ENCODE measurements at places on chromosomes 2 and 18. TPM values are rescaled to one million over a fixed set of nuclear protein-coding genes. Genes with fewer than 3 reads are reported as not detected.

DNA sequence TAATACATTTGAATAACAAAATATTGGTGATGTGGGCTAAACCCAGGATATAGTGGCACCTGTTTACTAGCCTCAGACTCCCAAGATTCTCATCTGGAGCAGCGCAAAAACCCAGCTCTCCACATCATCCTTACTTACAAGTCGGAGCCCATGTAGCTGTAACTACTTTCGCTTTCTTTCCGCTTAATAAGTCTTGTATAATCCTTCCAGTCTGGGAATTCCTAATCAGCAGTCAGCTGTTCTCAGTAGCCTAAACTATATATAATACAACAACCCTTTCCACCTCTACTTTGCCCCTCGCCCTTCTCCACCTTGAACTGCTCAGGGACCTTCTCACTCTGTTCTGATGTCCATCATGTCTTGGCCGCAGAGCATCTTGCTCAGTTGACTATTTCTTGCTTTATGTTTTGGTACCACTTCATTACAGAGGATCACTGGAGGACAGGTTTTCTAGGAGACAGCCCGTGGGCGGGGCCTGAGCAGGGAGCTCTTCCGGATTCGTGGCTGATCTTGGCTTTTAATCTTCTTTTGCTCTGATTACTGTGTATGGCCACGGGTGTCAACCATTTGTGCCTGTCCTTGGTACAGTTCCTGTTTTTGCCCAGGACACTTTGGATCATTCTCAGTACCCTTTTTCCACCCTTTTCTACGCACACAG lies 119.9 kb upstream of the SERTAD2 start:
- H3K27ac ChIP-seq: no peak overlapping the region
- H3K4me3 ChIP-seq: no peak overlapping the region
- no peaks in the 10 kb centered on the region for H3K27me3 ChIP-seq
- no peaks in the 10 kb centered on the region for H3K36me3 ChIP-seq
- no peaks in the 10 kb centered on the region for H3K4me1 ChIP-seq

Gene TSPYL6
- not detected for total RNA-seq

- no peak overlapping the region for H3K27ac ChIP-seq
- no peaks in the 10 kb centered on the region for H3K36me3 ChIP-seq
- H3K4me1 ChIP-seq: no peaks in the 10 kb centered on the region
- DNase-seq: no peak
- no peak overlapping the region for H3K4me3 ChIP-seq
Measured at GRCh38 chr18:25563816-25564683, 212.1 kb upstream of the ZNF521 start.

DNA sequence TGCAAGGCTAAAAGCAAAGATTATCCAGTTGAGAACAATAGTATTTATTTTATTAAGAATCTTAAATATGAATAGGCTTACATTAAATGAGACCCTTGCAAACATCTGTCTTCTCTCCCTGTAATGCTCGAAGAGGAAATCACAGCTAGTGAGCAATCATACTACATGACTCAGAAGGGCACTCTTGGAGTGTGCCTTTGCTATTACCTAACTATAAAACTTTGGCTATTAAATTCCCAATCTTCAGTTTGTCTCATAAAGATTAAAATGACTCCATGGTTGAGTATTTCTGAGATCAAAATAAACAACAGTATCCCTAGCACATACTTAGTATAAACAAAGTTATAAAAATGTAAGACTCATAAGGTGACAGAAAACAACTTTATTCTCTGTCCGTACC lies 296.9 kb downstream of the KCNJ3 start:
- H3K27ac ChIP-seq: no peak overlapping the region
- no peaks in the 10 kb centered on the region for H3K27me3 ChIP-seq
- no peaks in the 10 kb centered on the region for H3K36me3 ChIP-seq
- no peak for DNase-seq

Gene LRP1B
- 0.57 TPM for total RNA-seq

Gene MOCOS
- 12.6 TPM for total RNA-seq

Gene DSC1
- total RNA-seq: 0.11 TPM

- H3K4me1 ChIP-seq: no peaks in the 10 kb centered on the region
- no peak overlapping the region for H3K27ac ChIP-seq
- no peak overlapping the region for H3K4me3 ChIP-seq
Measured at GRCh38 chr2:53530126-53530525, 237.5 kb upstream of the CHAC2 start.

Gene KANSL1L
- total RNA-seq: 47.1 TPM

GRCh38 chr18:36610258-36610657 lies 218.5 kb downstream of the TPGS2 start:
- no peak overlapping the region for H3K27ac ChIP-seq
- no peaks in the 10 kb centered on the region for H3K36me3 ChIP-seq
- H3K4me1 ChIP-seq: no peaks in the 10 kb centered on the region
- H3K4me3 ChIP-seq: no peak overlapping the region
- DNase-seq: no peak

Gene PDE11A
- total RNA-seq: 0.92 TPM

GRCh38 chr2:215019521-215020145 lies 118.8 kb downstream of the ABCA12 start:
- H3K4me1 ChIP-seq: no peaks in the 10 kb centered on the region
- no peaks in the 10 kb centered on the region for H3K36me3 ChIP-seq
- H3K27me3 ChIP-seq: no peaks in the 10 kb centered on the region
- no peak overlapping the region for H3K27ac ChIP-seq

- H3K36me3 ChIP-seq: no peaks in the 10 kb centered on the region
- no peak for DNase-seq
- H3K27ac ChIP-seq: no peak overlapping the region
- no peak overlapping the region for H3K4me3 ChIP-seq
Measured at GRCh38 chr2:153548536-153548935, 70.0 kb upstream of the RPRM start.

DNA sequence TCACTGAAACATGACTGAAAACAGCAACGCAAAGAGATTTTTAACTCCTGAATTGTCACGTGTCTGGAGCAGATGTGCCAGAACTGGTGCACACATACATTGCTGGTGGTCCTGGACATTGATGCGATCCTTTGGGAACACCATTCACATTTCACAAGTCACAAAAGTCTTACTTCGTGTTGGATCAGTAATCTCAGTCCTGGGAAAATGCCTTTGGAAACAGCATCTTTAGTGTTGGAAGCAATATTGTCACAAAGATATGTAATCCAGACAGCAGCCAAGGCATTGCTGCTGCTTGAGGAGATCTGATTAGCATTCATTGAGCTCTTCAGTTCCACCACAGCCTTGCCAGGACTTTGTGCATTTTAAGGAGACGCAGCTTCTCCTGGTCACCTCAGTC lies 126.2 kb upstream of the SH3BP4 start:
- H3K27me3 ChIP-seq: no peaks in the 10 kb centered on the region
- H3K27ac ChIP-seq: no peak overlapping the region
- no peaks in the 10 kb centered on the region for H3K36me3 ChIP-seq
- peaks cover 7% of the 10 kb centered on the region for H3K4me1 ChIP-seq
- DNase-seq: no peak
- no peak overlapping the region for H3K4me3 ChIP-seq

DNA sequence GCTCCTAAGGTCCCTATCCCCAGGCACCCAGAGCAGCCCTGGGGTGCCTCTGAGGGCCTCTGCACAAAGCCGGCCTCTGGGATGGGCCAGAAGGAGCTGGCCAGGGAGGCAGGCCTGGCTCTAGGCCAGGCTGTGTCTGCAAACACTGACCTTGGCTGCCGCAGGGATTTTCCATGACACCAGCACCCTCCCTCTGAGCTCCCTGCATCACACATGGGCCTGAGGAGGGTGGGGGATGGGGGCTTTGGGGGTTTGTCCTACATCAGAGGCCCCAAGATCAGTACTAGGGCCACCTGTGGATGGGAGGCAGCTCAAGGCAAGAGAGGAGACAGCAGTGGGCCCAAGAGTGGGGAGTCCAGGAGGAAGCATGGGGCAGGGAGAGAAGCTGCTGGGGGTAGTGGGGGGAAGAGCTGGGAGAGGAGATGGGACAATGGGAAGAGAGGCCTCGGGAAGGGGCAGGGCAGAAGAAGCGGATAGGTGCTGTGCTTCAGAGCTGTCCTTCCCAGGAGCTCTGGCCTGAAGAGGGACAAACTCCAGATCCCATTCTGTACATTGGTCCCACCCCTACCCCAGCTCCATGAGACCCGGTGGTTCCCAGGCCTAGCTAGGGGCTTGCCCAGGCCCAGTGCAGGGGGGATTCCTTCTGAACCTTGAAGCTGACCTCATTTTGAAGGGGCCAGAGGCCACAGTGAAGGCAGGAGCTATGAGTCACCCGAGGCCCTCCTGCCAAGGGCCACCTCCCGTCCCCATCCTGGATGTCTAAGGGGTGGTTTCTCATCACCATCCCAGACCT lies 28.0 kb downstream of the KCNK3 start:
- peaks cover 48% of the 10 kb centered on the region for H3K4me1 ChIP-seq
- no peaks in the 10 kb centered on the region for H3K27me3 ChIP-seq
- peak overlapping the region; percentile 53 for H3K27ac ChIP-seq
- H3K4me3 ChIP-seq: no peak overlapping the region
- peak; percentile 94 for DNase-seq
- no peaks in the 10 kb centered on the region for H3K36me3 ChIP-seq

DNA sequence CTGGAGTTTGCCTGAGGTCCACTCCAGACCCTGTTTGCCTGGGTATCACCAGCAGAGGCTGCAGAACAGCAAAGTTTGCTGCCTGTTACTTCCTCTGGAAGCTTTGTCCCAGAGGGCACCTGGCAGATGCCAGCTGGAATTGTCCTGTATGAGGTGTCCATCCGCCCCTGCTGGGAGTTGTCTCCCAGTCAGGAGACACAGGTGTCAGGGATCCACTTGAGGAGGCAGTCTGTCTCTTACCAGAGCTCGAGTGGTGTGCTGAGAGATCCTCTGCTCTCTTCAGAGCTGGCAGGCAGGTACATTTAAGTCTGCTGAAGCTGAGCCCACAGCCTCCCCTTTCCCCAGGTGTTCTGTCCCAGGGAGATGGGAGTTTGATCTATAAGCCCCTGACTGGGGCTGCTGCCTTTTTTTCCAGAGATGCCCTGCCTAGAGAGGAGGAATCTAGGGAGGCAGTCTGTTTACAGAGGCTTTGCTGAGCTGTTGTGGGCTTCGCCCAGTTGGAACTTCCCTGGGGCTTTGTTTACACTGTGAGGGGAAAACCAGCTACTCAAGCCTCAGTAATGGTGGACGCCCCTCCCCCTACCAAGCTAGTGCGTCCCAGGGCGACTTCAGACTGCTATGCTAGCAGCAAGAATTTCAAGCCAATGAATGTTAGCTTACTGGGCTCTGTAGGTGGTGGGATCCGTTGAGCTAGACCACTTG lies 34.7 kb downstream of the TFPI start:
- no peaks in the 10 kb centered on the region for H3K36me3 ChIP-seq
- no peak overlapping the region for H3K27ac ChIP-seq
- no peak overlapping the region for H3K4me3 ChIP-seq
- no peak for DNase-seq
- no peaks in the 10 kb centered on the region for H3K27me3 ChIP-seq

DNA sequence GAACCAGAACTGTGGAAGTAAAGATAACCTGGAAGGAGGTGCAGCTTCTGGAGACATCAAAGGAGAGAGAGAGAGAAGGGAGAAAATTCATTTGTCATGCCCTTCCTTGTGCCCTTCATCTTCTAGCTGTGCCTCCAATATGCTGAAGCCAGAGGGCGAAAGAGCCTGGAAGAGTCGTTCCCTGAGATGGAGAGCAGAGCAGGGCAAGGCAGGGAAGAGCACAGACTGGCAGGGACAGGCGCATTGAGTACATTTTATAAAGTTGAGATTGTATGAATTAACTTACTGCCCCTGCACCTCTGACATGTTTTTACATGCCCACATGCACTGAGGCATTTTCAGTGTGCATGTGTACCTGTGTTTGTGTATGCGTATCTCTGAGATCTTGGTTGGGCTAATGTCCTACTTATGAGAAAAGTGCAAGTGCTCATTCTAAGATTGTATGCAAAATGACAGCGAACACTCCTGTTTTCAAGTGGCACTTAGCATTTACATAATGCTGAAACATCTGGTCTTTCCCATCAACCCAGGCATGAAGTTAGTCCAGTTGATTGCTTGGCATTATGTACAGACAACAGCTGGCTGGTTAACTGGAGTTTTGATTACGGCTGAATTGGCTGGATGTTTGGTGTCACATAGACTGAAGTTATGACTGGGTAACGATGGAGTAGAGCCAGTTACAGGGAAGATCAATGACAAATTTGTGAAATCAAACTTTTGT lies 23.7 kb upstream of the MMADHC start:
- H3K27ac ChIP-seq: no peak overlapping the region
- DNase-seq: no peak
- no peaks in the 10 kb centered on the region for H3K36me3 ChIP-seq
- H3K4me1 ChIP-seq: peaks cover 2% of the 10 kb centered on the region

- DNase-seq: no peak
- H3K4me3 ChIP-seq: no peak overlapping the region
- H3K27me3 ChIP-seq: no peaks in the 10 kb centered on the region
- no peaks in the 10 kb centered on the region for H3K36me3 ChIP-seq
Measured at GRCh38 chr2:225400060-225400511, 576 bp downstream of the NYAP2 start.

Gene B4GALT6
- total RNA-seq: 16.5 TPM

DNA sequence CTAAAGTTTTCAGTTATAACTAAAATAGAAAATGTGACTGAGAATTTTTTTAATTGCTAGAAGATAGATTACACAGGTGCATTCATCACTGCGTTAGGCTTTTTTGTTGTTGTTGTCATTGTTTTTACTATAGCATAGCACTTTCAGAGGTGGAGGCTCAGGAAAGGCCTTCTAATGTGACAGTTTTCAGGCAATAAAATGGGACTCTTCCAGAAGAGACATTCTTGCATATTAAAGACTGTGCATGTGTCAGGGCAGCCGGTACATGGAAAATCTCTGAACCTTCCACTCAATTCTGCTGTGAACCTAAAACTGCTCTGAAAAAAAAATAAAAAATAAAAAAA lies 175.2 kb downstream of the METTL4 start:
- no peak overlapping the region for H3K4me3 ChIP-seq
- H3K4me1 ChIP-seq: no peaks in the 10 kb centered on the region
- H3K36me3 ChIP-seq: no peaks in the 10 kb centered on the region

Gene IL36RN
- total RNA-seq: not detected

Gene VIT
- total RNA-seq: 2.9 TPM

GRCh38 chr2:237743561-237744269 lies 54.9 kb upstream of the RBM44 start:
- DNase-seq: no peak
- H3K4me1 ChIP-seq: peaks cover 5% of the 10 kb centered on the region
- no peaks in the 10 kb centered on the region for H3K36me3 ChIP-seq
- peak overlapping the region; percentile 2 for H3K27ac ChIP-seq
- H3K4me3 ChIP-seq: no peak overlapping the region
- no peaks in the 10 kb centered on the region for H3K27me3 ChIP-seq

- no peak overlapping the region for H3K27ac ChIP-seq
- H3K36me3 ChIP-seq: no peaks in the 10 kb centered on the region
- H3K4me3 ChIP-seq: no peak overlapping the region
Measured at GRCh38 chr2:54015798-54016699, 45.3 kb upstream of the PSME4 start.

Measured in ovary (tissue), 10 donors.